ENCODE measurements at places on chromosomes 11 and 22.

- no peak for DNase-seq
Observed at GRCh38 chr11:122791411-122791810, 46.9 kb upstream of the CRTAM start.

GRCh38 chr11:63919267-63920125 is 2.5 kb upstream of the RCOR2 start:
- DNase-seq, result no peak

- DNase-seq, result no peak
Observed at GRCh38 chr11:69227271-69227670, 66.7 kb upstream of the MYEOV start.

DNA sequence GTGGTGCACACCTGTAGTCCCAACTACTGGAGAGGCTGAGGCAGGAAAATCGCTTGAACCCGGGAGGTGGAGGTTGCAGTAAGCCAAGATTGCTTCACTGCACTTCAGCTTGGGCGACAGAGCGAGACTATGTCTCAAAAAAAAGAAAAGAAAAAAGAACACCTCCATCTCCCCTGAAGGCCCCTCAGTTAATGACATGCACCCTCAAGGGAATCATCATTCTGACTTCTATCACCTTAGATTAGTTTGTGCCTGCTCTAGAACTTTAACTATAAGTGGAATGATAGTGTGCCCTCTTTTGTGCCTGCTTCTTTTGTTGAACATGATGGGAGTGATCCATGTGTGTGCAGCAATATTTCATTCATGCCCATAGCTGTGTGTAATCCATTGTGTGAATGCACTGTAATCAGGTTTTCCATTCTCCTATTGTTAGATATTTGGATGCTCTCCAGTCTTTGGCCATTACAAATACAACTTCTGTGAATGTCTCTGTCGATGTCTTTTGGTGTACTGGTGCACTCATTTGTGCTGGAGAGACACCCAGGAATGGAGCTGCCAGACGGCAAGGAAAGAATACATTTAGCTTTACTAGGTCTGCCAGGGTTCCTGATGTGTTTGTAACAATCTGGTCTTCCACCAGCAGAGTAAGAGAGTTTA is 883 bp upstream of the VPREB3 start:
- DNase-seq, result no peak

All from GM19239 (cell line).